ENCODE measurements at places on chromosomes 2 and 18.

GRCh38 chr2:73291461-73292315, 1.7 kb downstream of the EGR4 start:
- DNase-seq, result no peak

DNA sequence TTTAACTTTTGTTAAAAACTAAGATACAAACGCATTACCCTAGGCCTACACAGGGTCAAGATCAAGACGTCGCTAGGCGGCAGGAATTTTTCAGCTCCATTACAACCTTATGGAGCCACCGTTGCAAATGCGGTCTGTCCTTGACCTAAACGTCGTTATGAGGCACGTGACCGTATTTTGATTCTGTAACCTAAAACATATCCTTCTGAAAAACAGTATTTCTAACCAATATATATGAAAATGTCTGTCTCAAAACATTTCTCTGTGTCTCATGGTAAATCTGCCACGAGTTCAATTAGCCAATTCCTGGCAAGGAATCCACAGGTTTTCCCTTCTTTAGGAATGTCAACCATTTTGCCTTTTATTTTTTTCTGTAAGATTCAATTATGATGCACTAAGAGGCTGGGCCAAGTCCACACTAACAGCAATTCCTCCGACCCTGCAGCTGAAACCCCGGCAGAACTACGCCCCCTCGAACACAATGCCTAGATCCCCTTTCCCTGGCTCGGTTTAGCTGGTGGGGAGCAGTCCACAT, 1.7 kb downstream of the RTN4 start:
- DNase-seq, result no peak

DNA sequence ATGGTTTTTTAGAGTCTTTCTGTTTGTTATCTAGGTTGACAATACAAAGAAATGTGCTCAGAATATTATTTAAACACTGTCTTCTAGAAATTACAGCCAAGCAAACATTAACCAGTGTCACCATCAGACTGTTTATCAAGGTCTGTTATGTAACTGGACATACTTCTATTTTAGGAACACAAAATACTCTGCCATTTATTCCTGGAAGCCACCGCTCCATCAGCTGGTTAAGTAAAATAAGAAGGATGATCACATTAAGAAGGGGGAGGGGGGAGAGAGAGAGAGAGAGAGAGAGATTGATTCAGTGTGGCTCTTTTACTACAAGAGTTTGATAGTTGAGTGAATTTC, 47.9 kb downstream of the MBP start:
- no peak for DNase-seq

DNA sequence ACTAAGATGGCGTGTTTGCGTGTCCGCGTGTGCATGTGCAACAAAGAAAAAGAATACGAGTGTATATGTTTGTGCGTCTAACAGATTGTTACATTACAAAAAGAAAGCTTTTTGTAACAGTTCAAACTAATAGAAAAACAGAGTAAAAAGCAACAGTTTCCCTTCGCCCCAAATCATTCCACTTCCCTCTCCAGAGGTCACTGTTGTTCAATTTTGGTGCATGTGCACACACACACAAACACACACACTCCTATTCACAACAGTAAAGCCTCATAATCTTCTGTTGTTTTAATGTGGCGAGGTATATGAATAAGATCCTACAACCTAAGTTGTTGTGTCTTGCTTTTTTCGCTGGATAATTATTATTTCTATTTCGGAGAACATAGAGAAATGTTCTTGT, 357.3 kb upstream of the SLC8A1 start:
- DNase-seq, result no peak

DNA sequence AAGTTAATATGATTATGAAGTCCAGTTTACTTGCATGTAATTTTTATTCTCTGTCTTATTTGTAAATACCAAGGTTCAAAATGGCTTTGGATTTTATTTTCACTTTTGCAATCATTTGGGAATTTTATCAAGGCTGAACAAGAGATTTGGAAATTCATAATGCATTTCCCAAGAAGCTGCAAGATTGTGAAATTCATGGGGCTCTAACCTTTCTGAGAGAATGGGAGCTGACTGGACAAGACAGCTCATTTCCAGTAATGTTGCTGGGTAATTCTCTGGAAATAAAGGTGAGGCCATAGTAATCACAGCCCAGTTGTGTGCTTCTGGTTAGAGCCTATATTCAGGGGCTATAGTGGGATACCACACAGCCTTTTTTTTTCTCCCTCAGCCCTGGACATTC, 21.5 kb upstream of the NABP1 start:
- DNase-seq, result no peak

All from NCI-H1436 treated with DMSO at 0.1 percent for 48 hours (cell line).